ENCODE measurements at places on chromosomes 3 and 15. TPM values are rescaled to one million over a fixed set of nuclear protein-coding genes. Genes with fewer than 3 reads are reported as not detected.

- no peak overlapping the region for H3K4me3 ChIP-seq
- no peak for DNase-seq
- H3K4me1 ChIP-seq: no peaks in the 10 kb centered on the region
Observed at GRCh38 chr15:27937851-27938250, 161.3 kb downstream of the OCA2 start.

- H3K36me3 ChIP-seq: no peaks in the 10 kb centered on the region
- no peak overlapping the region for H3K4me3 ChIP-seq
- no peaks in the 10 kb centered on the region for H3K4me1 ChIP-seq
Observed at GRCh38 chr3:23996095-23996524, 51.0 kb downstream of the NR1D2 start.

DNA sequence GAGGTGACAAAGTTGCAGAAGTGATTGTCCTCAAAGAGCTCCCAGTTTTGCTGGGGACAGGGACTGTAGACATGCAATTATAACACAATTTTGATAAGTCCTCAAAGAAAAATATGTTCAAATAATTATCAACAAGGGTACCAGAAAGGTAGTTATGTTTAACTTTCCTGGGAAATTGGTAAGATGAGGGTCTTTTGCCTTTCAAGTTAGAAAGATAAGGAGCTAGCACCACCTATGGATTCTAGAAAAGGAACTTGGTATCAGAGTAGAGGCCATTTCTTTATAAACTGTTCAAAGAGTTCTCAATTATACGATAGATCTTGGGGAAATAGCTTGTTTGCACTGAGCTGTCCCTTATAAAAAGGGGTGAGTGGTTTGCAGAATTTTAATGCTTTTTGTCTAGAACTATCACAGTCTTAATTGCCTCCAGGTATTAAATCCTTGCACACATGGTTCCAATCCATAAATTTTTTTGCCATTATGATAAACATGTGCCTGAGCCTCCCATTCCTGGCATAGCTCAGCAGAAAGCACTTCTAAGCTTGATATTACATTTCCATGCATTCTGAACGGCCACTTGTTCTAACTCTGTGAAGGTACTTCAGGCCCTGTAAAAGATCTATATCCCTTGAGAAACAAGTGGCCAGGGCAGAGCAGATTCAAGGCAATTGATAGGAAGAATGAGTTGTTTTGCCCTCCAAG is 247.5 kb upstream of the LRIG1 start:
- no peaks in the 10 kb centered on the region for H3K27me3 ChIP-seq
- no peaks in the 10 kb centered on the region for H3K36me3 ChIP-seq
- H3K4me3 ChIP-seq: no peak overlapping the region
- no peak overlapping the region for H3K27ac ChIP-seq

GRCh38 chr3:194638991-194639605 is 5.9 kb upstream of the TMEM44 start:
- peaks cover 43% of the 10 kb centered on the region for H3K36me3 ChIP-seq
- H3K27me3 ChIP-seq: no peaks in the 10 kb centered on the region
- H3K4me3 ChIP-seq: no peak overlapping the region
- H3K4me1 ChIP-seq: no peaks in the 10 kb centered on the region
- DNase-seq: no peak
- H3K27ac ChIP-seq: no peak overlapping the region

- H3K4me1 ChIP-seq: no peaks in the 10 kb centered on the region
- no peak for DNase-seq
- H3K27me3 ChIP-seq: no peaks in the 10 kb centered on the region
Observed at GRCh38 chr3:156360083-156360482, 194.8 kb downstream of the SSR3 start.

DNA sequence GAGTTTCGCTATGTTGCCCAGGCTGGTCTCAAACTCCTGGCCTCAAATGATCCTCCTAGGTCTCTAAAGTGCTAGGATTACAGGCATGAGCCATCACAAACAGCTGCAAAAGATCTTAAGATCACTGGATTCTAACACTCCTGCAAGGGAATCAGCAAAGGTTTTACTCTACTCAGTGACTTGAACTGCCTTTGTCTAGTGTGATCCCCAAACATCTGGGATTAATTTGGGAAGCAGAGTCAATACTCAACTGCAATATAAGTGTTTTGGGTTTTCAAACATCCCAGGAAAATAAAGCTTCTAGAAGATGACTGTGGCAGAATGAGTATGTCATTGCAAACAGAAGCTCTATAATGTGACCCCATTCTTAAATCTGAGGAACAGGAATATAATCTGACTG is 7.2 kb downstream of the SPG21 start:
- no peaks in the 10 kb centered on the region for H3K27me3 ChIP-seq
- H3K4me3 ChIP-seq: no peak overlapping the region
- H3K4me1 ChIP-seq: no peaks in the 10 kb centered on the region
- peaks cover 48% of the 10 kb centered on the region for H3K36me3 ChIP-seq

GRCh38 chr3:53675022-53675697 is 171.1 kb downstream of the CHDH start:
- H3K36me3 ChIP-seq: no peaks in the 10 kb centered on the region
- no peak overlapping the region for H3K27ac ChIP-seq
- DNase-seq: no peak

DNA sequence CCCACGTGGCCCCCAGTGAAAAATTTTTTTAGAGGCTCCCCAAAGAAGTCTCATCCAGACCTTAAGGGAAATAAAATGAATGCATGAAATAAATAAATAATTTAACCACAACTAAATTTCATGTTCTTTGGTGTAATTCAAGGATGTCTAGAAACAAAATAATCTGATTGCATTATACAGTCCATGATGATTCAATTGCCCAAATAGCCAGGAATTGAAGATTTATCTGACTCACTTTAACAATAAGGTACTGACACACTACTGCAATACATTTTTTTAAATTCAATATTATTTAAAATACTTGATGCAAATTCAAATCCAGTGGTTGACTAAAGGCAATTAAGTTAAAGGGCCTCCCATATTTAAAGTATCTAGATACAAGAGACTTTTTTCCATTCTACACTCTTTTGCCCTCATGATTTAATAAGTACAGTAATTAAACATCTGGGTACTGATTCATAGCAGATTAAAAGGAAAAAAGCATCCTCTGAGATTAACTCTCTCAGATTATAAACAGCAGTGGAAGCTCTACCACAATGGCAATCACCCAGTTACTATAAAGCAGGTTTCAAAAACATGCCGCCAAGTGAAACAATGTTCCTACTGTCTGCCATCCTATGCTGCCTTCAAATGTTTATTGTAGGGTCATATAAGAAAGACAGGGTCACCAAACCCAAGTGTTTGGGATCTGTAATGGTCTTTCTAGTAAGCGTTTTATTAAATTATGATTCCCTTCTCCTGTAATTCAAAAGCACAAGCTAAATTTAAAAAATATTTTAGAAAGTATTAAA is 9.9 kb downstream of the UQCC5 start:
- peaks cover 54% of the 10 kb centered on the region for H3K36me3 ChIP-seq

DNA sequence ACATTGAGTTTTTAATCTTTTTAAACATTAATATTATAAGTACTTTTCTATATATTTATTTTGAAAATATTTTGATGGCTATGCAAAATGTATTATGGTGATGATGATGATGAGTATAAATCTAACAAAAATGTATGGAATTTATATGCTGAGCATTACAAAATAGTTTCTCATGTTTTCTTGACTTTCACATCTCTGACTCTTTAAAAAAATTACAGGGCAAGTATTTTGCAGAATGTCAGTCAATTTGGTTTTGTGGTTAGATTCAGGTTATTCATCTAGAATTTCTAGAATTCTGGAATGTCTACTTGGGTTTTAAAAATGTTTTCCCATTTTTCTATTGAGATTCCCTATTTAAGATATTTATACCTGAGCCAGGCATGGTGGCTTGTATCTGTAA is 41.7 kb upstream of the ANP32A start:
- no peak overlapping the region for H3K4me3 ChIP-seq
- no peaks in the 10 kb centered on the region for H3K36me3 ChIP-seq
- H3K27ac ChIP-seq: no peak overlapping the region
- DNase-seq: no peak

DNA sequence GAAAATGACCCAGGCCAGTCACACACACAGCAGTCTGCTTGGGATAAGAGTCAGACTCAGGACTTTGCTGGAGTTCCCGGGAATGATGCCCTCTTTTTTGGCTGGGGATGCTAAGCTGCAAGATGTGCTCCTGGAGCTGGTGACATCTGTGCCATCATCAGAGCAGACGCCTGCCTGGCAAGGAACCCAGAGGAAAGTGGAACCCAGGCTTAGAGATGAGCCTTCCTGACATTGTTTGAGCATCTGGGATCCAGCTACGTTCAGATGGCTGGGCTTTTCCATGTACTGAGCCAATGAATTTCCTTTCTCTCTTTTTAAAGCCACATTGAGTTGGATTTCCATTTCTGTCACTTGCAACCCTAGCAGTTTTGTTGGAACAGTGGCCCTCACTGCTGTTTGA is 53.3 kb downstream of the EBLN2 start:
- H3K27me3 ChIP-seq: no peaks in the 10 kb centered on the region
- H3K27ac ChIP-seq: no peak overlapping the region
- no peaks in the 10 kb centered on the region for H3K36me3 ChIP-seq
- H3K4me1 ChIP-seq: no peaks in the 10 kb centered on the region
- H3K4me3 ChIP-seq: no peak overlapping the region
- DNase-seq: no peak

- no peaks in the 10 kb centered on the region for H3K4me1 ChIP-seq
- H3K27me3 ChIP-seq: no peaks in the 10 kb centered on the region
- H3K36me3 ChIP-seq: peaks cover 95% of the 10 kb centered on the region
- H3K27ac ChIP-seq: no peak overlapping the region
Observed at GRCh38 chr3:46921041-46921440, 43.5 kb downstream of the PTH1R start.

DNA sequence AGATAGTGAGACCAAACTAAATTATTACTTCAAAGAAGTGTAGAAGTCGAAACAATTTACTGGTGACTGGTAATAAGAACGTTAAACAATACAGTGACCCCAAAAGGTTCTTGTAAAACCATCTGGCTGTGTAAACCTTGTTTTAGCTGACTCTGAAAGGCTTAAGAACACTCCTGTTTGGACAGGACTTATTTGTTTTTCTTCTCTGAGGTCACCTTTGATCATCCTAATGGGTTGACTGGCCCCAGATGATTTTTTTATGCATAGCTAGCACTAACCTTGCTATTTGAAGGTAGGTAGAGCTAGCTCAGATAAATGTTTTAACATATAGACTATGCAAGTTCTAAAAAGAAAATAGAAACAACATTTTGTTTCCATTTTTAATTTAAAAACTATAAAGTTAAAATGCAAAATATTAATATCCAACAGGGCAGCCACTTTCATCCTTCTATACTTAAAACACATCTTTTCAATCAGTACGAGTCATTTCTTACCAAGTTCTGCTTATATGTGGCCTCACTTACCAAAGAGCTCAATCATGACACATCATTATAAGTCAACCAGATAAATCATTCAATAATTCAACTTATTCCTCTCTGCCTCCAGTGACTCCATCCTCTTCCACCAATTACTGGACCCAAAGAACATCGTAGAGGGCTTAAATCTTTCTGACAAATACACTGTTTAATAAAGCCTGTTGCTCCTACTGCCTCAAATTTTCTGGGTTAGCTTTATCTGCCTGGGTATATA is 158.8 kb downstream of the SSR3 start:
- no peak for DNase-seq
- H3K36me3 ChIP-seq: no peaks in the 10 kb centered on the region
- no peaks in the 10 kb centered on the region for H3K4me1 ChIP-seq
- H3K27me3 ChIP-seq: peaks cover 6% of the 10 kb centered on the region

DNA sequence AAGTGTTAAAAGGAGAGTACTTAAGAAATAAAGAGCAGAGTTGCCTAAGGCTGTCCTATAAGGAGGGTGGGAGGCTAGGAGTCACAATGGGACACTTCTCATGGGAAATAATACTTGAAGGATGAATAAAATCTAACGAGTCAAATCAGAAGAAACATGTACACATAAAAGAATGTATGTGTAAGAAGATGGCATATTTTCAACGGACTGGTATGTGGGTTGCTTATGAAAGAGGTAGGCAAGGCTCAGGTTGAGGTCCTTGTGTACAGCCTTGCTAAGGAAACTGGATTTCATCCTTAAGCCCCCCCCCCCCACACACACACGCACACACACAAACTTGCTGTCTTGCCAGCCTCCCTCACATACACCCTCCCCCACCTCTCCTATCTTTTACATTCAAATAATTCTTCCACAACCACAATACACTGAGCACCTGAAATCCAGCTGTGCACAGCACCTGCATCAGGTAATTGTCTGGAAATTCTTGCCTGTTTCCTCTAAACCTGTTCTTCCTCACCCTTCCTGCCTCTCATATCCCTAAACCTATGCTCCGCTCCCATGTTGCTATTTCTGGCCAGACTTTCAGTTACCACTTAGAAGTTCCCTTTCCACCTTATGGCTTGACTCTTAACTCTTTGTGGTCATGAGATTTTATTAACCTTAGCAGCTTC is 79.2 kb downstream of the FMN1 start:
- H3K27me3 ChIP-seq: peaks cover 4% of the 10 kb centered on the region
- no peaks in the 10 kb centered on the region for H3K36me3 ChIP-seq
- no peak overlapping the region for H3K4me3 ChIP-seq
- no peak overlapping the region for H3K27ac ChIP-seq
- no peak for DNase-seq
- no peaks in the 10 kb centered on the region for H3K4me1 ChIP-seq

GRCh38 chr15:94963953-94964352 is 732.6 kb downstream of the MCTP2 start:
- no peak overlapping the region for H3K4me3 ChIP-seq
- DNase-seq: no peak
- H3K4me1 ChIP-seq: no peaks in the 10 kb centered on the region
- no peak overlapping the region for H3K27ac ChIP-seq
- no peaks in the 10 kb centered on the region for H3K36me3 ChIP-seq

DNA sequence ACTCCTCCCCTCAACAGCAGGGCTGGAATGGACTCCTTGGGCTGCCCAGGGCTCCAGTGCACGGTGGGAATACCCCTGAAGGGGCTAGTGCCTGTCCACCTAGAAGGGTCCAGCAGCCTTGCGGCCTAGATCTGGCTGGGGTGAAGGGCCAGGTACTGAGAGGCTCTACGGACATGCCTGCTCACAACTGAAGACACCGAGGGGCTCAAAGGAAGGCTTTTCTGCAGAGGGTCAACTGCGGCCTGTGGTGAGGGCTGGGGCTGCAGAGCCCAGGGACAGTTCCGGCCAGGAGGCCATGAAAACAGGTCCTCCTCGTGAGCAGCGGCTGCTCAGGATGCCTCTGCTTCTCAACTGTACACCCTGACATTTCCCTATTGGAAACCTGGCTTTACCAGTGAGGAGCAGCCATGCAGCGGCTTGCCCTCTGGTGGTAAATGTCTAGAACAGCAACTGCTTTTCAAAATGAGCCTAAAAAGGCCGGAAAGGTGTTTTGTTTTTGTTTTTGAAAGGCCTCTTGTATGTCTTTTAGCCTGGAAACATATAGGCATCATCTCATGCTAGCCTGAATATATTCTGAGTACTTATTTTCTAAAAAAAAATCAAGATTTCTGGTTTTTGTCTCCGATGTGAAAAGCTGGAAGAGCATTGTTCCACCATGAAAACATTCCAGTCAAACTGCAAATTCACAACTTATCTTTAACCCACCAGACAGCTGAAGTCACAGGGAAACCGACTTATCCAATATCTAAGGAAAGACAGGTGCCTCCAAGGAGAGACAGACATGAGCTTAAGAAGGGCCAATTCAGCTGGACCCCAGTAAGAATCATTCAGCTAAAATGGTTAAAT is 163.4 kb downstream of the KLF13 start:
- no peaks in the 10 kb centered on the region for H3K36me3 ChIP-seq
- no peaks in the 10 kb centered on the region for H3K4me1 ChIP-seq
- no peaks in the 10 kb centered on the region for H3K27me3 ChIP-seq
- no peak overlapping the region for H3K27ac ChIP-seq

- DNase-seq: peak; percentile 86
- peaks cover 61% of the 10 kb centered on the region for H3K27me3 ChIP-seq
Observed at GRCh38 chr15:89361451-89362202, 27.0 kb upstream of the POLG start.

SCAANT1 gene
- not detected for total RNA-seq

PROS1 gene
- total RNA-seq: 22.6 TPM

CNTN3 gene
- total RNA-seq: not detected

CKMT1B gene
- 5.5 TPM for total RNA-seq

Data from K562 (cell line).